ENCODE measurements at places on chromosomes 6 and 20.
A peak's percentile ranks its signal among the peaks of the same experiment; 100 is the strongest.

DNA sequence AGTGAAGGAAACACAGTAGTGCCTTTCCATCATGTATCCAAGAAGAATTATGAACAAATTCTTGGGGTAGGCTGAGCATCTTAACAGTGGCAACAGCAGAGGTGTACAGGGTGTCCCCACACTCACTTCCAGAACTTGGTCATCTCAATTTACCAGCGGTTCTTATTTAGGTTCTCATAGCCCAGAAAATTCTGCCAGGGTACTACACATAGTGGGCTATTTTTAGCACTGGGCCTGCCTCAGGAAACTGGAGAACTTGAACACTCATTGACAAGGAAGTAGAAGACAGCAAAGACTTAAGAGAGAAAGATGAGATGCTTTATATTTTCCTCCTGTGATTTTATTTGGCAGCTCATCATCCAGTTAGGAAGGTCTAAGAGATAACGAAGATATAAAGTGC, 71.8 kb upstream of the PHIP start:
- DNase-seq, result no peak

DNA sequence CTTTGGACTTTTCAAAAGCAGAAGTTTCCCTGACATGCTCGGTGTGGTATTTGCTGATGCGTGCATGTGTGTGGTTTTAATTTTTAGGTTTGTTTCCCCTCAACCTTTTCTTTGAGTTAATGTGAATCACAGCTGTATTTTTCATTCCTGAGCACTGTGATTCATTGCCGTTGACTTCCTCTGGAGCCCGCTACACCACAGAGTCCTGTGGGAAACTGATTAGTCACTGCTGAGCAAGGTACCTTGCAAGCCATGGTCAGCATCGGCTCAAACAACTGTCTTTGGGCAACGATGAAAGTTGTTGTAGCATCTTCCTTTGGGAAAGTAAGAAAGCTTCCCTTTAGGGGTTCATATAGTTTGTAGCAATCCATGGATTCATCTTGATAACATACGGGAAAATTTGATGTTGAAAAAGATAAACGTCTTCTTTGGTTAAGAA, 57.5 kb downstream of the RIN2 start:
- DNase-seq, result peak; percentile 90

- DNase-seq, result no peak
Observed at GRCh38 chr6:20483887-20484497, 50.3 kb upstream of the CDKAL1 start.

DNA sequence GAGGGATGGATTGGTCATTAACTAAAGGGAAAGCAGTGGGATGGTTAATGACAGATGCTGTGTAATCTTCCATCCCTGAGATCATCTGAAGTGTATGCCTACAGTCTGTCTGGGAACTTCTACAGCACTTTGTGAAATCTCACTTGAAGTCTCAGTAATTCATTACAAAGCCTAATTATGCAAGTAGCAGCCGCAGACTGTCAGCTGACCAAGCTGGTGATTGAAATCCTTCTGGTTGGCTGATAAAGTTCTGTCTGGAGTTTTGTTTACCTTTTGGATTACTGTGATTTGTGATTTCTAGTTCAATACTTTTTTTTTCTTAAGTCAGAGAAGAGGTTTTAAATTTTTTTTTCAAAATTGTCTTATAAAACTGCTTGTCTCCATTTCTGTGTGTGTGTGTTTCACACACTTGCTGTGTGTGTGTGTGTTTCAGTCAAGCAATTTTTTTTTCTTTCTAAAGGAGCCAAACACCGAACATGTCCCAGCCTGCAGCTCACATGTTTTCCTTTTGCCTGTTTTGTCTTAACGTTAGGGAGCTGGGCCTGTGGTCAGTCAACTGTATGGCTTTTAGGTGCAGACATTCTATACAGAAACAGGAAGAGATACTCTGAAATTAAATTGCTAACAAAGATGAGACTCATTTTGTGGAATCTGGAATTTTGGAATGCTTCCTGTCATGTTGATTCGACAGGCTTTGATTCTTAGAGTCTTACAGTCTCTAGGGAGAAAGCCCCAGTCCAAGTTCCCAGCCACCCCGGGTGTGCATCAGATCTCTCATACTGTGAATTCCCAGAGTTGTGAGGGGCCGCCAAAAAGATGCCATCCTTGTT, 28.5 kb upstream of the ADGRF4 start:
- DNase-seq, result no peak

DNA sequence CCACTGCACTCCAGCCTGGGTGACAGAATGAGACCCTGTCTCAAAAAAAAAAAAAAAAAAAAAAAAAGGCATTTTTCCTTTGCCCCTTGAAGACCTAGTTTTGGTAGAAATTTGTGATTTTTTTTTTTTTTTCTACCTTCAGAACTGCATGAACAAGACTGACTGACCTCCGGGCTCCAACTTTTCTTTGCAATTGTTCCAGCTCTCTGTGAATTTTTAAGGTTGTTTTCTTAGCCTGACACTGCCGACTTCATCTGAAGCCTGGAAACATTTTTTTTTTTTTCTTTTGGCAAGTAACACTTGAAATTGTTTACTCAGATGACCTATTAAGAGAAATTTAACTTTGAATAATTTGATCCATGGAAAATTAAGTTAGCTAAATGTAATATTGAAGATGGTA, 73.0 kb downstream of the SLC24A3 start:
- DNase-seq, result no peak

- peak; percentile 99 for DNase-seq
Observed at GRCh38 chr6:31180500-31180899, 10.0 kb upstream of the POU5F1 start.

DNA sequence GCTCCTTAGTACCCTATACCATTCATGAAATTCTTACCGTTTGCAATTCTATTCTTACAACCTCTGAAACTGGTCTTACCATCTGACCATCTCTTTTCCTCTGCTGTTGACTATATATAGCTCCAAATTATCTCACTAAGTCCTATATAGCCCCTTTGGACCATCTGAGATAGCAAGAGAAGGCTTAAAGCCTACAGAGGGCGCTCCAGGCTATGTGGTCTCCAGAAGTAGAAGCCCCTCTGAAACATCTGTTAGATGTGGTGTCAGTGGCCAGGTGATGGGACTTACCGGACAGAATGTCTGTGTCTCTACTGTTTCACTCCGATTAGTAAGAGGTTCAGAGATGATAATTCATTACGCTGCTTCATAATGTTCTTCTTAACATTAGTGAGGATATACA, 140.7 kb upstream of the BMP2 start:
- no peak for DNase-seq

GRCh38 chr20:56730996-56731395, 101.9 kb downstream of the TFAP2C start:
- DNase-seq, result no peak

- DNase-seq, result no peak
Observed at GRCh38 chr6:3835785-3836184, 13.4 kb upstream of the FAM50B start.

GRCh38 chr6:100879317-100879716, 1.8 kb downstream of the ASCC3 start:
- DNase-seq, result no peak

DNA sequence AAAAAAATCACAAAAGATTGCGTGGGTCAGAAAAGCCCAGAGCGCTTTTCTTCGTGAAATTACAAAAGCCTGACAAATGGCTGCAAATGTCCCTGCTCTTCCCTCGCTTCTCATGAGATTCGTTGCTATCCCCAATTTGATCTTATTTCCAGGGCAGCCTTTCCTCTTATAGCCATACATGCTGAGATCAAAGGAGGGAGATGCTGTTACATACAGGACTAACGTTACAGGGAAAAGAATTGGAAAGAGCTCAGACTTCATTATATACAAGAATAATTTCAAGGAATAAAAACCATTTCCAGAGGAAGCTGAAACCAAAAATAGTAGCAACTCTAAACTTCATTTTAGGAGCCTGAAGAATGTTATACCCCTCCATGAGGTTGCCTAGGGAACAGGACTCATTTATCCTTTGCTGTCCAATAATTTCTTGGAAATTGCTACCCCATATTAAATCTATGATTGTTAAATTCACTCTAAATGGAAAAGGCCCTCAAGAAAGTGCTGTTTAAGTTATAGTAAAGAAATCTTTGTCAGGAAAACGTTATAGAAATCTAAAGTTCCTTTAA, 81.0 kb downstream of the METTL24 start:
- DNase-seq, result no peak
